Activated CD4-positive, alpha-beta T cell treated with anti-CD3 and anti-CD28 coated beads for 48 hours (primary cell): ENCODE measurements at places on chromosomes 2 and 18.

DNA sequence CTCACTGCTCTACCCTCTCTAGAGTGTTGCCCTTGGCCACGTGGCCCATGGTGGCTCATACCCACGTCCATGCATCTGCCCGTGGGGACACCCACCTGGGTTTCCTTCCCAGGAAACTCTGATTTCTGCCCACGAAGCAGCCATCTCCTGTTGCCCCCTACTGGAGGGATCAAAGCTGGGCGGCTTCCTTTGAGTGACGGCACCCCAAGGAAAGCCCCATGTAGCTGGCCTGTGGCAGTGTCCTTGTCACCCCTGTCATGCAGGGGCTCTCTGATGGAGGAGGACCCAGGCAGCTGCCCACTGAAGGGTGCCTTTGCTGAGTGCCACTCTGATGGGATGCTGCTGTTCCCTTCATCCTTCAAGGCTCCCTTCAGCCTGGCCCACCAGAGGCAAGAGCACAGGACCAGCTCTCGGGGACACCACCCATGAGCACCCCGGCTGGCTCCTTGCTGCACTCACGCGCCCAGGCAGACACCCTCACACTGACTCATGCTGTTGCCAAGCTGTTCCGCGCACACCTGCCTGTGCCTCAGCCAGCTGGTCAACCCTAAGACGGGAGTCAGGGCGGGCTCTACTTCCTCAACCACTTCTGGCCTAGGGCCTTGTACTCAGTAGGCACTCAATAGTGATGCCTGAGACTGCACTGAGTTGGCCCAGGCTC, 101.1 kb downstream of the CTIF start:
- DNase-seq = no peak

DNA sequence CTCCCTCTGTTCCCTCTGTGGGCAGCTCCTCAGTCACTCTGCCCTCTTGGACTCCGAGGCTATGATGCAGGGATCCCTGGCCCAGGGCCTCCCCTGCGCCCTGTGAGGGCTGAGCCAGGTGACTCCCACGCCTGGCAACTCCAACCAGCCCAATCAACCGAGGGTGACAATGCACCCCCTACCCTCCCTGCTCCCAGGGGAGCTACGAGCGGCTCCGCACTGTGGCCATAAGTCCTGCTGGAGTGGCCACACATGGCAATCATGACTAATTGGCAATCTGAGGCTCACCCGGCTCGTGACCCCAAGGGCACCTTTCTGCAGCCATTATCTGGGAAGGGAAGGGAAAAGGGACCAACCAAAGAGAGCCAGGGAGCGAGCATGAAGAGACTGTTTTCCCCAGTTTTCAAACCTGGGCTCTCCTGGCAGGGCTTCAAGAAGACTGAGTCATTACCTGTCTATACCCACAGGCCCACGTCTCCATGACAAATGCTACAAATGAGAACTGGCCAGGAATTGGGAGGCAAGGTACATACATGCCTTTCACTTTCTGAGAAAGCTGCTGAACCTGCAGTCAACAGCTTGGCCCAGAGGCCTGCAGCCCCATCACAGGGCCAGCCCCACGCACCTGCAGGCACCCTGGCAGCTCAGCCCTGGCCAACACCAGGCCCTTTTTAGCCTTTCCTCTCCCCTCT, 45.1 kb downstream of the RPL31 start:
- peak; percentile 8 for DNase-seq

GRCh38 chr2:220228310-220229006, 601.0 kb downstream of the SLC4A3 start:
- no peak for DNase-seq

DNA sequence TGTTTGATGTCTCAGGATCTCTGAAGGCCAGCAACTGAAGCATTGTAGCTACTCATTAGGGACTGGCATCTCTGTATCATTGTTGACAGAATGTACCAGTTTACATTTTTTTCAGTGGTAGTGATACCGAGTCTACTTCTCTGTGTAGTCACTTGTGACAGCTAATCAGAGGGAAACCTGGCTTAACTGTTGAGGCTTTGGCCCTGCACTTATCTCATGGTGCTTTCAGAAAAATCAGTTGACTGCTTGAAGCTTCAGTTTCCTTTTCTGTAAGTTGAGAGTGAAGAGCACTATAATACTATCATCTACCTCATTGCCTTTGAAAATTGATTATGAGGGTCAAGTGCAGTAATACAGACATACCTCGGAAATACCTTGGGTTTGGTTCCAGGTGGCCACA, 90.0 kb downstream of the COMMD1 start:
- no peak for DNase-seq

DNA sequence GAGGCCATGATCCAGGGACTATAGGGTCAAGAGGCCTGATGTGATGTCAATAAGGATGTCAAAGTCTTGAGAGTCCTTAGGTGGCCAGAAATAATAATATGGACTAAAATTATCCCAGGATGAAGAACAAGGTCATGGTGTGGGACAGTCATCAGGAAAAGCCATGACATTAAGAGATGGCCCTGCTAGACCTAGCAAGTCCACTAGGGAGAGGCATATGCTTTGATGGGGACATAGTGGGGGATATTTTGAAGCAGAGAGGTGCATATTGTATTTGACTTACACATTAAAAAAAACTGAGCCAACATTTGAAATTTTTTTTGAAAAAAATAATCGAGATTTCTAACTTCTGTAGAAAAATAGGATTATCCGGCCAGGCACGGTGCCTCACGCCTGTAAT, 53.3 kb upstream of the CXCR4 start:
- DNase-seq = no peak
